ENCODE measurements at places on chromosomes 2 and 18. TPM values are rescaled to one million over a fixed set of nuclear protein-coding genes. Genes with fewer than 3 reads are reported as not detected.

SERPINB12 gene
- total RNA-seq, result not detected

AOX1 gene
- total RNA-seq, result not detected

B3GNT7 gene
- total RNA-seq, result 0.05 TPM

SPC25 gene
- total RNA-seq, result 18.5 TPM

LRRTM4 gene
- not detected for total RNA-seq

SCYGR4 gene
- total RNA-seq, result not detected

ABCG5 gene
- 0.14 TPM for total RNA-seq

ARHGEF33 gene
- 0.25 TPM for total RNA-seq

BOK gene
- 0.27 TPM for total RNA-seq

SIX3 gene
- total RNA-seq, result 0.25 TPM

MYO7B gene
- total RNA-seq, result 0.30 TPM

NT5C1B gene
- not detected for total RNA-seq

ZNF385B gene
- total RNA-seq, result not detected

KCNJ13 gene
- total RNA-seq, result not detected

CPLX4 gene
- total RNA-seq, result not detected

TTN gene
- total RNA-seq, result 3.3 TPM

CHRND gene
- not detected for total RNA-seq

CD8B gene
- 0.64 TPM for total RNA-seq

RGPD8 gene
- 16.1 TPM for total RNA-seq

TRAF3IP1 gene
- 14.4 TPM for total RNA-seq

IL37 gene
- not detected for total RNA-seq

PDCL3 gene
- 42.5 TPM for total RNA-seq

DPP10 gene
- not detected for total RNA-seq

METTL4 gene
- total RNA-seq, result 18.3 TPM

CFAP65 gene
- total RNA-seq, result not detected

PTPRN gene
- 1.6 TPM for total RNA-seq

MALT1 gene
- 23.9 TPM for total RNA-seq

STK36 gene
- 17.9 TPM for total RNA-seq

SPR gene
- 9.5 TPM for total RNA-seq

DTNA gene
- total RNA-seq, result 0.73 TPM

CHRNA1 gene
- total RNA-seq, result not detected

CFAP221 gene
- total RNA-seq, result not detected

POTEE gene
- 0.62 TPM for total RNA-seq

CYP26B1 gene
- not detected for total RNA-seq

C2orf74 gene
- 7.9 TPM for total RNA-seq

OSR1 gene
- total RNA-seq, result not detected

TRPM8 gene
- not detected for total RNA-seq

CERS6 gene
- total RNA-seq, result 22.4 TPM

KYNU gene
- total RNA-seq, result not detected

DES gene
- total RNA-seq, result not detected

CRYGD gene
- not detected for total RNA-seq

IFT172 gene
- 16.4 TPM for total RNA-seq

Data from activated T-helper 2 cell treated with anti-CD3 and anti-CD28 coated beads, Interferon-gamma antibody, Interleukin-2, Interleukin-4, amounts not matched to agents 10 μg/mL and 5 μg/mL and 100 μg/mL, durations not matched to agents 14 hours and 24 hours and 36 hours (primary cell).